Fibroblast of mammary gland (primary cell): ENCODE measurements at places on chromosomes 1 and 21.

DNA sequence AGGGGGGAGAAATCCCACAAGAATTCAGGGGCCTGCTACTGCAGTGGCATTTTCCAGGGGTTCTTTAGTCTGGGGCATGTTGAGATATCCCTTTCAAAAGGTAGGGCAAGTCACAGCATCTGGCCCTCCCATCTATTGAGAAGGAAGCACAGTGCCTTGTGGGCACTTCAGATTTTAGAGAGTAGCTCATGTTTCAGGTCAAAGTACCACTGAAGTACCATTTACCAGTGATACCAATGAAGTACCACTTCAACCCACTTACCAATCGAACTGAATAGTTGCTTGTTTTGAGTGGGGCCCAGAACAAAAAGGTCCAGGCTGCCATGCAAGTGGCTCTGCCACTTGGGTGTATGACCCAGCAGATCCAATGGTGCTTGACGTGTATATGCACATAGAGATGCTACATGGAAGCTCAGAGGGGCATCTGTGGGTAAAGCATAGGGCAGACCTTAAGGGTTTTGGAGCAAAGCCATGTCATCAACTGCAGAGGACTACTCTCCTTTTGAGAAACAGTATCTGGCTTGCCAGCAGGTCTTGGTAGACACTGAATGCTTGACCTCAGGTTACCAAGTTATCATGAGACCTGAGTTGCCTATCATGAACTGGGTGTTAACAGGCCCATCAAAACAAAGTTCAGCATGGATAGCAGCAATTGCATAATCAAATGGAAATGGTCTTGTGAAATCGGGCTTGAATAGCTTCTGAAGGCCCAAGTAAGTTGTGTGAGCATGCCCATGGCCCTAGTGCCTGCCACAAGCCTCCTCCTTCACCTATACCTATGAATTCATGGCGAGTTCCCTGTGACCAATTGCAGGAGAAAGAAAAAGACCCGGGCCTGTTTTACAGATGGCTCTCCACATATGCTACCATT, 23.5 kb downstream of the PLA2G2D start:
- DNase-seq = peak; percentile 19

GRCh38 chr1:198700396-198700795, 61.6 kb downstream of the PTPRC start:
- DNase-seq = no peak

DNA sequence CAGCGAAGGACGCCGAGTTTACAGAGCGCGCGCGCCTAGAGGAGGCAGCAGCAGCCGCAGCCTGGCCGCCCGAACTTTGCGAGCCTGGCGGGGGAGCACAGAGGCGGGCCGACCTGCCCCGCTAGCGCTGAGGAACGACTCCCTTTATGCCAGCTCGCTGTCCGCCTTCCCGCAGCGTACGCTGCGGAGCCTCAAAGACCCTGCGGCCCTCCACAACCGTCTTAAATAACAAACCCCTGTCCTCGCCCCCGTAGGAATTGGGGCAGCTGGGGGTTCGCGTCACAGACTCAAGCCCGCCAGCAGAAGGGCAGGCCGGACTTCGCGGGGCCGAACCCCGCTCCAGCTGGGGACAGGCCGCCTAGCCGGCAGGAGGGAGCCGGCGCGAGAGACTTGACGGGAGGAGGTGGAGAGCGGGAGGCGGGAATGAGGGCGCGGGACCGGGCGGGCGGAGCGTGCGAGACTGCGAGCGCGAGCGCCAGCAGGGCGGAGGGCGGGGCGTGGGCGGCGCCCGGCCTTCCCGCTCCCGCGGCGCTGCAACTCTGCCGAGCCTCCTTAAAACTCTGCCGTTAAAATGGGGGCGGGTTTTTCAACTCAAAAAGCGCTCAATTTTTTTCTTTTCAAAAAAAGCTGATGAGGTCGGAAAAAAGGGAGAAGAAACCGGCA, 1.8 kb upstream of the CDKN2C start:
- peak; percentile 88 for DNase-seq

DNA sequence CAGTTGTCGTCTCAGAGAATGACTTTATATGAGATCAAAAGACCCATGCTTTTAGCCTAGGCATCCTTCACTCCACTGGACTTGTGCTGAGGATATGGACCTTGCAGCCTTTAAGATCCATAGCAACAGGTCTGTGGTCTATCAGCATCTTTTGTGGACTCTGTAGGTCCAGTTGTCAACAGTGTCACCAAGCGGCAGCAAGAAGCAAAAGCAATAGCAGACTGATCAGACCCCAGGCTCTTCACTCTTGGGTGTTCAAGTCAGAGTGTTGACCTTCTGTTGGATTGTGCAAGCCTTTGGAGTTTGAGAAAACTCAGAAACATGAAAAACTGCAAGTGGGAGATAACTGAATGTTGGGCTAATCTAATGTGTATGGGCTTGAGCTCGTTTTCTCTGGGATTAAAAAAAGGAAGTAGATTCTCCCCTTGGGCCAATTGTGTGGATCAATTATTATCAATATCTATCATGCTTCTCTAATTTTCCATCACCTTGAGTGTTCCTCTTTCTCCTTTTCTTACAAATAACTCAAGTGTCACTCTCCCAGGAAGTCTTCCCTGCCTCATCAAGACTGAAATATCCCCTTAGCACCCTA, 144.2 kb downstream of the LYPLAL1 start:
- DNase-seq = no peak

- DNase-seq = no peak
These were observed 75.2 kb downstream of the PTPRU start for GRCh38 chr1:29311352-29312030.
